SJCRH30 (cell line): ENCODE measurements at places on chromosomes 4 and X.

DNA sequence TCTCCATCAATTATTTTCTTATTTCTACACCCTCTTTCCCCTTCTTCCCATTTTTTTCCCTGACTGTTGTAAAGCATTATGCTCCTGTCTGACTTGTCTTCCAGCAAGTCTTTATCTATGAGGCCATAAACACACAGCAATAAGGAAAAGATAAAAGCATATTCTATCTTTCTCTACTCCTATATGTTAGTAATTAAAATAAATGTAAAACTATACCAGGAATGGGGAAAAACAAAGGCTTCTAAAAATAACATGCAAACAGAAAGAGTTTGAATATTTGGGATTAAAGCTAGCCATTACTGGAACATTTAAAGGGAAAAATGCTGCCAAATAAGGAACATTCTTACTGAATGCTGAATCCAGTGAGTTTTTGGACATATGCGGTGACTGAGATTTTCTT lies 471.7 kb upstream of the HS3ST1 start:
- no peak for DNase-seq

DNA sequence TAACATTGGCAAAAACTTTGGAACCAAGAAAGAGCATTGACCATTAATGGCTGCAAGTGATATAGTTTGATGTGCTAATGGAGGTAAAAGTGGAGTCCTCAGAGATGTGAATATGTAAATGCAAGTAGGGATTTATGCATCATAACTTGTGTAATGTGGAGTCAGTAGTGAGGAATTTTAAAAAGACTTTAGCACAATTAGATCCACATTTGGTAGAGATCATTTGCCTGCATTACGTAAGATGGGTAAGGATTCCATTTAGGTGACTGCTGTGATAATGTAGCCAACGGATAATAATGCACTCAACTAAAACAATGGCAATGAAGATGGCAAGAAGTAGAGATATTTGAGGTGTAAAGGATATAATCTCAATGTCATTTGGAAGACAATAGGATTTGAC lies 1128.4 kb downstream of the ADGRL3 start:
- no peak for DNase-seq

- no peak for DNase-seq
Measured at GRCh38 chrX:74890676-74891430, 34.4 kb downstream of the NEXMIF start.

DNA sequence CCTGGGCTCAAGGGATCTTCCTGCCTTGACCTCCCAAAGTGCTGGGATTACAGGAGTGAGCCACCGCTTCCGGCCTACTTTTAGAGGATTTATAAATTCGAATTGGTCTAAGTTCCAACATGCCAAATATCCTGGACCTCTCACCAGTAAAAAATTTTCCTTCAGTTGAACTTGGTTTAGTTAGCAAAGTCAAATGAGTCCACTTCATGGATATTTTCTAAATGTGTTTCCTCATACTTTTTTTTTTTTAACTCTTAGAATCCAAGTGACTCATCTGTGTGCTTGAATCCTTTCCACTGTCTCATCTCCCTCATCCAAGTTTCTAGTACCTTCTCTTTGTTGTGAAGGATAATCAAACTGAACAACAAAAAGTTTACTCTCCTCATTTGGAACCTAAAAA lies 49.7 kb downstream of the RBM47 start:
- DNase-seq: no peak

- DNase-seq: no peak
Measured at GRCh38 chr4:166432842-166433241, 559.8 kb downstream of the TLL1 start.

DNA sequence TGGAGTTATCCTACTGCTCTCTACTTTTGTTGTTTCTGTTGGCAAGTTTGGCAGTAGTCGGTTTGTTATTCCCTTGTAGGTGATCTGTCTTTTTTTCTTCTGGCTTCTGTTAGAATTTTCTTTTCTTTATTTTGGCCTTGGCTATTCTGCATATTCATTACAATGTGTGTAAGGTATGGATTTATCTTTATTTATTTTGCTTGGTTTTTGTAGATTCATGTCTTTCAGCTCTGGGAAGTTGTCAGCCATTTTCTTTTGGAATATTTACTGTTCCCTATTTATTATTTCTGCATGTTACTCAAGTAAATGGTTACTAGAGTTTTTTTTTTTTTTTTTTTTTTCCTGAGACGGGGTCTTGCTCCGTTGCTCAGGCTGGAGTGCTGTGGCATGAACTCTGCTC lies 12.6 kb downstream of the ADD1 start:
- no peak for DNase-seq

GRCh38 chr4:173680278-173680677 lies 150.2 kb upstream of the HAND2 start:
- DNase-seq: no peak

DNA sequence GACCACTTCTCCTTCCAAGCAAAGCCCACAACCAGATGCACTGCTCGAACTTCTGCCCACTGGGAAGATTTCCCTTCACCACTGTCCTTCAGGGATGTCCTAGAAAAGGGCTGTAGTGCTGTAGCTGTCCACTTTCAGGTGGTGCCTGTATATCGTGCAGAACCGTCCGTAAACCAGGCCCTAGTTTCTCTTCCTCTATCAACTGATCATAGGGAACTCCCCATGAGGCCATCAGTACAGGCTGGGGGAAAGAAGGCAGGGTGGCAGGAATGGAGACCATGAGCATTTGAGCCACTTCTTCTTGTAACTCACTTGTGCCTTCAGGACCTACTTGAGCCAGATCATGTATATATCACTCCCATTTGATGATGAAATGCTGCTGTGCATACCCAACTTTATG lies 57.3 kb upstream of the FAM9B start:
- no peak for DNase-seq

DNA sequence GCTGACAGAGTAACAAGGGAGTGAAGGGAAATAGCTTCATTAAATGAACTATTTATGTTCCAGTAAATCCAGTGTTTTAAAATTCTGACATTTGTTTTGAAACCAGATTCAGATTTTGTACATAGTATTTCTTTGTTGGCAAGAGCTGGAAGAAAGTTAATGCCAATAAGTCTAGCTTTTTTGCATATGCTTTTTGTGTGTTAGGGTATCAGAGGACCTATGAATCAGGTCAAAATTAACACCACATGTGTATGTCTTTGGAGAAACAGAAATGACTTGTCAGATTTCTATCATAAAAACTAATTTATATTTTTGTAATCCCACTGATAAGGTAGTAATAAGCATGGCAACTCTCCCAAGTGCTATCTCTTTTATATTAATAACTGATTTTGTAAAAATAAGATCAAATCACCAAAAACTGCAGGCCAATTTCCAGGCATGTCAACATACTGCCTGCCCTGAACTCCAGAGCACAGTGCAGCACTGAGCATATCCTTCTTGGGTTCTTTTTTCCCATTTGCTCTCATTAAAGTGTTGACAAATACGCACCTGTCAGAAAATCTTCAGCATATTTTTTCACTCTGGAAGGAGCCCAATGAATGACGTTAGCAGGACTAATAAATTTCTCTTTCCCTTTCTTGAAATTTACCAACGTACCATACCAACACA lies 65.5 kb downstream of the SH3RF1 start:
- no peak for DNase-seq
